Parietal lobe (tissue), 2 donors: ENCODE measurements at places on chromosomes 3 and 15. TPM values are rescaled to one million over a fixed set of nuclear protein-coding genes. Genes with fewer than 3 reads are reported as not detected.

TNFAIP8L3 gene
- total RNA-seq, result 0.94 TPM

PTX3 gene
- 7.5 TPM for total RNA-seq

CLDN16 gene
- total RNA-seq, result 0.63 TPM

CISH gene
- 0.63 TPM for total RNA-seq

SLC27A2 gene
- 1.3 TPM for total RNA-seq

SLC49A4 gene
- total RNA-seq, result 30.7 TPM

EXD1 gene
- 0.63 TPM for total RNA-seq

ACAP2 gene
- total RNA-seq, result 267 TPM

EHHADH gene
- total RNA-seq, result 1.6 TPM

CHSY1 gene
- total RNA-seq, result 30.0 TPM

ADAMTS9 gene
- 26.0 TPM for total RNA-seq

ZPLD1 gene
- not detected for total RNA-seq

TIMP4 gene
- total RNA-seq, result 3.4 TPM

LDHAL6B gene
- not detected for total RNA-seq

FAM107A gene
- 19.7 TPM for total RNA-seq

RARB gene
- total RNA-seq, result 7.8 TPM

MYNN gene
- 44.1 TPM for total RNA-seq

SLC6A1 gene
- total RNA-seq, result 93.0 TPM

MYLK gene
- 5.3 TPM for total RNA-seq

CLDN11 gene
- 2.8 TPM for total RNA-seq

GHSR gene
- not detected for total RNA-seq

CAPN3 gene
- 1.9 TPM for total RNA-seq

MESP2 gene
- not detected for total RNA-seq

CASR gene
- total RNA-seq, result 0.31 TPM

MYO5C gene
- total RNA-seq, result 2.8 TPM

KBTBD13 gene
- total RNA-seq, result not detected

CHRFAM7A gene
- total RNA-seq, result 7.8 TPM

TIMMDC1 gene
- 30.0 TPM for total RNA-seq

TTC23 gene
- 10.0 TPM for total RNA-seq

RETNLB gene
- not detected for total RNA-seq
